ENCODE measurements at places on chromosomes 3 and 15. TPM values are rescaled to one million over a fixed set of nuclear protein-coding genes. Genes with fewer than 3 reads are reported as not detected.

The FBN1 gene
- total RNA-seq, result 0.68 TPM

The SLC38A3 gene
- not detected for total RNA-seq

The ONECUT1 gene
- total RNA-seq, result 0.52 TPM

DNA sequence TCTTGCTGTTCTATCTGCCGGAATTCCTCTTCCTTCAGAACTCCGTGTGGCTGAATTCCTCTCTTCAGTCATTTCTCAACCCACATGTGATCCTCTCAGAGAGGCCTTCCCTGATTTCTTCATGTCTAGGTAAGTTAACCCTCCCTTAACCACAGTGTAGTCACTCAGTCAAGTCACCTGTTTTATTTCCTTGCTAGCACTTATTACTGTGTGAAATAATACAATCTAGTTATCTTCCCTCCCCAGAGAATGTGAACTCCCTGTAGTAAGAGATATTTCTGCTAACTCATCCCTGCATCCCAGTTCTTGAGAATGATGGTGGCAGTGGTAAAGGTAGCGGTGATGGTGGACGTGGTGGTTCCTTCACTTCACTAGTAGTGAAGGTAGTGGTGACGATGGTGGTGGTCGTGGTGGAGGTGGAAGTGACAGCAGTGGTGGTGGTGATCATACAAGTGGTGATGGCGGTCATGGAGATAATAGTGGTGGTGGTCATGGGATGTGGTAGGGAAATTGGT lies 33.3 kb downstream of the COL6A5 start:
- DNase-seq, result no peak

GRCh38 chr3:27138005-27138404 lies 231.2 kb downstream of the NEK10 start:
- no peak for DNase-seq

DNA sequence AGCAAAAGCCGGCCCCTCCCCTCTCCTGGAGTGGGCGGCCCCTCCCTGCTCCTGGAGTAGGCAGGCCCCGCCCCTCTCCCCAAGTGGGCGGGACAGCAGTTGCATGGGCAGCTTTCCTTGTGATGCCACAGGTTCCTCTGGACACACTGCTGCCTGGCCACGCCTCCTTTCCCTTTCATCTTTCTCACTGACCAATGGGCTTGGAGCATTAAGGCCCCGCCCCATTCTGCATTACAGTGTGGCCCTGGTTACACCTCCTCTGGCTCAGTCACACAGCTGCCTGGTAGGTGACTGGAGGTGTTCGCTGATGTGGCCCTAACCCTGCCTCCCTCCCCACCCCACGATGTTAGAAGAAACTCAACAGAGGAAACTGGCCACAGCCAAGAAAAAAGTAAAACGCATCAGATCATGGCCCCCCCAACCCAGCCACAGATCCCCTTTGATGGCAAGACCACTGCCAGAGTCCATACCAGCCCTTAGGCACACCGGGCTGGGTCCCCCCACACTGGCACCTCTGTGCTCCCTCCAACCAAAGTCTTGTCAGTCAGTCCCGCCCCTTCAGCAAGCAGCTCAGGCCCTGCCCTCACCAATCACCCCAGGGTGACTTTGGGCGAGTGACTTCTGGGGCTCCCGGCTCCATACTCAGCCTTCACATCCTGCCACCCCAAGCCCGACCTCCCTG lies 84.3 kb downstream of the ADAMTS7 start:
- DNase-seq, result peak; percentile 78

GRCh38 chr15:65529762-65530317 lies 423 bp upstream of the HACD3 start:
- DNase-seq, result no peak

Measured in OCI-LY7 (cell line).